ENCODE measurements at places on chromosomes 1 and 21. TPM values are rescaled to one million over a fixed set of nuclear protein-coding genes. Genes with fewer than 3 reads are reported as not detected.

DNA sequence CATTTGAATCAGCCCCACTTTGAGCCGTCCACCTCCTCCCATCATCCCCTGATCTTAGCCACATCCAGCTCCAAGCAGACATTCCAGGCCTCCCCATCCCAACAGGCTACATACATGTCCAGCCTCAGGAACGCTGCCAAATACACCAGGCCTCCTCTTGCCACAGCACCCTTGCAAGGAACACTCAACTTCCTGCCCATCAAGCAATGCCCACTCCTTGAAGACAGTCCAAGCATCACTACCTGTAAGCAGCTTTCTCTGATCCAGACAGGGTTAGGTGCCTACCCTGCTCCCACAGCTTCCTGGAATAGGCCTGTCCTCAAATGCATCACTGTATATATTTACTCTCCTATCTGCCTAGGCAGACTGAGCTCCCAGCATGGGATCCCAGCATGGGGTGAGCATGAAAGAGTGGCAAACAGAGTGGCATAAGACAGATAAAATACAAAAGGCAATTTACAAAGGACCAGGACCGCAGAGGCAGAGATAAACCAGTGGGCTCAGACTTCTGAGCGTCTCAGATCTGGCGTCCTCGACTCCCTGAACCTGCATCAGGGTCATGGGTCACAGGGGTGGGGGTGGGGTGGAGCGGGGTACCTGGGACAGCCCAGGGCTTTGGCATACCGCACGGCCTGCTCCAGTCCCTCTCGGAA is 816 bp downstream of the HYI start:
- DNase-seq, result peak; percentile 55

DNA sequence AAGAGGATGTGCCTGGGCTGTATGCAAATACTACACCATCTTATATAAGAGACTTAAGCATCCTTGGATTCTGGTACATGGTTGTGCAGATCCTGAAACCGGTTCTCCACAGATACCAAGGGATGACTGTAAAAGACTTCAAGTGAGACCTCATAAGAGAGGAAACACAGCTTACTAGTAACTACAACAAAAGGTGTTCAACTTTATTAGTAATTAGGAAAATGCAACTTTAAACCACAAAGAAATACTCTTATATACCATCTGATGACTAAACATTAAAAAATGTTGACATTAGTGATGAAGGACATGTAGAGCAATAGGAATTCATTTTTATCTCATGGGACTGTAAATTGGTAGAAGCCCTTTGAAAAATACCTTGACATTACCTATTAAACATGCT is 102.7 kb downstream of the RASAL2 start:
- DNase-seq, result no peak

DNA sequence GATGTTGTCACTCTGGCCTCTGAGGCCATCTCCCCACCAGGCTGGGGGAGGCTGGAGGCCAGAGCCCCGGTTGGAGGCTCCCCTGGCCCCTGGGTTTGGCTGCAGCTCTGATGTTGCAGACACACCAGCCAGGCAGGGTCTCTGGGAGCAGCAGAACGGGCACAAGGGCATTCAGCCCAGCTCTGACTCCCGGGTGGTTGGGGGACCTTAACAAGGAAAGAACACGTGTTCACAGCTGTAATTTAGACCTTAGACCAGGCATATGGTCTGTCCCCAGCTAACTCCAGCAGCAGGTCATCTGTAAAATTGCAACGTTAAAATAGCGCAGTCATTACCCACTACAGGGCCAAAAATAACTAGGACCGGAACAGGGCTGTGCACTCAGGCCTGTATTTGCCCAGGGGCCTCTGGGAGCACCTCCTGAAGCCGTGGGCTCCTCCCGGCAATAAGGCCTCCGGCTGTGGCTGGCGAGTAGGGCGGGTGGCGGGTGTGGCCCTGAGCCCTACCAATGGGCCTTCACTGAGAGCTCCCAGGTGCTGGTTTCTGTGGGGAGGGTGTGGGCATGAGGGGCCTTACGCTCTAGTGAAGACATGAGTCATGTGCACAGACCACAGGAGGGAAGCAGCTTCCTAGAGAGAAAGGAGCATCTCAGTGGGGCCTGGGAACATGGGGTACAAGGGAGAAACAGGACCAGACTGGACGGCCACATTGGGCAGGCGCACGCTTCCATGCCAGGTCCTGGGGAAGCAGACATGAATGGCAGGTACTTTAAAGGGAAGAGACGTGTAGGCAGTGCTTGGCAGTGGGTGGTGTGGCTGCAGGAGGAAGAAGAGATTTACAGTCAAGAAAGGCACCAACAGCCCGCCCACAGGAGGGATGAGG is 6.1 kb downstream of the LDLRAP1 start:
- DNase-seq, result peak; percentile 80

DNA sequence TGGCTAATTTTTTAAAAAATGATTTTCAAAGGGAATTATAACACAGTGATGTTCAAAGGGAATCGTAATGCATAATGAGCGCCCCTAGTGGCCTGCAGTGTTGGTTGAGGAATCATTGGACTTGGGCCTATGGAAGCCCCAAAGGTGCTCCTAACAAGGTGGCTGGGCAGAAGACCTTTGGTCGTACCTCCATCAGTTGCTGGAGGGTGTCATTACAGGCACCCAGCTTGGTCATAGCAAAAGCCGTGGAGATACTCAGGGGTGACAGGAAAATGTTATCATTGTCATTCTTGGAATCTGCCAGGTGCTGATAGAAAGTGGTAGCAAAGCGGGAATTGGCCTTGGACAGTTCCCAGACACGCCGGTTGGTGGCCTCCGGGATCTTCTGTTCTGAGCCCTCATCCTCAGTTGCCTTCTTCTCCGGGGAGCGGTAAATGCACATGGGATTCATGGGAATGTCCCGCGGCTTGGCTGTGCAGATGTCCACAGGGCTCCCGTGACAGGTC is 2.7 kb downstream of the SERPINC1 start:
- no peak for DNase-seq

Gene KRTAP12-3
- total RNA-seq, result not detected

Measured in psoas muscle (tissue), 8 donors.